ENCODE measurements at places on chromosomes 2 and 18. TPM values are rescaled to one million over a fixed set of nuclear protein-coding genes. Genes with fewer than 3 reads are reported as not detected.
A peak's percentile ranks its signal among the peaks of the same experiment; 100 is the strongest.

DNA sequence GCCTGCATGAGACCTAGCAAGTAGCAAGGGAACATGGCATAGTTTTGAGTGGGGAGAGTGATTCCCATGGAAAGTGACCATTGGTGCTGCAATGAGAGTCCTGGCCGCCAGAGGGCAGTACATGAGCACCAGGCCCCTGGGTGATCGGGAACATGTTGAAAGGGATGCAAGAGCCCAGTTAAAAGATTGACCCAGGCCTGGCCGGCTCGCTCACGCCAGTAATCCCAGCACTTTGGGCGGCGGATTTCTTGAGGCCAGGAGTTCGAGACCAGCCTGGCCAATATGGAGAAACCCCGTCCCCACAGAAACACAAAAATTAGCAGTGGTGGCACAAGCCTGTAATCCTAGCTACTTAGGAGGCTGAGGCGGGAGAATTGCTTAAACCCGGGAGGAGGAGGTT, 22.2 kb downstream of the FAP start:
- no peaks in the 10 kb centered on the region for H3K36me3 ChIP-seq
- peaks cover 21% of the 10 kb centered on the region for H3K27me3 ChIP-seq
- no peak overlapping the region for H3K4me3 ChIP-seq
- no peaks in the 10 kb centered on the region for H3K4me1 ChIP-seq

FSIP2 gene
- not detected for total RNA-seq

GRCh38 chr18:79918615-79919011, 32.8 kb downstream of the SLC66A2 start:
- peaks cover 36% of the 10 kb centered on the region for H3K36me3 ChIP-seq
- H3K4me3 ChIP-seq = no peak overlapping the region

DNA sequence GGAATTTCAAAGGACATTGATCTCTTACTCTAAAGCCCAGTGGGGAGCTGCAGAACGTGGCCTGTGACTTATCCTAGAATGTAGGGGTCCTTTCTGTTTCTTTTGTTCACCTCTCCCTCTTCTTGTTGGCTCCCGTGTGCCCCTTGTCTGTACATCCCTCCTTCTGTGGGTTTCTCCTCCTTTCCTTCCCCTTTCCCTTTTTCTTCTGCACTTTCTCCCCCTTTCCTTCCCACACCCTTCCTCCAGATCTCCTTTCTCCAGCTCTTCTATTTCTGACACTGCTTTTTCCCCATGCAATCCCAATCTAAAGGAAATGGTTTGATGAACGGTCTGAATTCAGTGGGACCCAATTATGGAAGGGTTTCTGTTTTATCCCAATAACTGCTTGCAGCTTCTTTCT, 35.5 kb upstream of the MAPRE3 start:
- H3K27ac ChIP-seq = no peak overlapping the region
- peaks cover 11% of the 10 kb centered on the region for H3K27me3 ChIP-seq
- no peaks in the 10 kb centered on the region for H3K4me1 ChIP-seq
- H3K36me3 ChIP-seq = no peaks in the 10 kb centered on the region

DNA sequence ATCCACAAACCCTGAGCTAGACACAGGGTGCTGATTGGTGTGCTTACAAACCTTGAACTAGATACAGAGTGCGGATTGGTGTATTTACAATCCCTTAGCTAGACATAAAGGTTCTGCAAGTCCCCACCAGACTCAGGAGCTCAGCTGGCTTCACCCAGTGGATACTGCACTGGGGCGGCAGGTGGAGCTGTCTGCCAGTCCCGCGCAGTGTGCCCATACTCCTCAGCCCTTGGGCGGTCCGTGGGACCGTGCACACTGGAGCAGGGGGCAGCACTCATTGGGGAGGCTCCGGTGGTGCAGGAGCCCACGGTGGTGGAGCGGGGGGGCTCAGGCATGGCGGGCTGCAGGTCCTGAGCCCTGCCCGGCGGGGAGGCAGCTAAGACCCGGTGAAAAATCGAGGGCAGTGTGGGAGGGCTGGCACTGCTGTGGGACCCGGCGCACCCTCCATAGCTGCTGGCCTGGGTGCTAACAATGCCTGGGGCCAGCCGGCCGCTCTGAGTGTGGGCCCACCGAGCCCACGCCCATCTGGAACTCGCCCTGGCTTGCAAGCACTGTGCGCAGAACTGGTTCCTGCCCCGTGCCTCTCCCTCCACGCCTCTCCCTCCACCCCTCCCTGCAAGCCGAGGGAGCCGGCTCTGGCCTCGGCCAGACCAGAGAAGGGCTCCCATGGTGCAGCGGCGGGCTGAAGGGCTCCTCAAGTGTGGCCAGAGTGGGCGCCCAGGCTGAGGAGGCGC, 75.6 kb downstream of the MOB4 start:
- no peak overlapping the region for H3K27ac ChIP-seq
- H3K36me3 ChIP-seq = no peaks in the 10 kb centered on the region
- no peaks in the 10 kb centered on the region for H3K4me1 ChIP-seq
- DNase-seq = no peak
- H3K27me3 ChIP-seq = peaks cover 15% of the 10 kb centered on the region

HAAO gene
- total RNA-seq = 0.18 TPM

DNA sequence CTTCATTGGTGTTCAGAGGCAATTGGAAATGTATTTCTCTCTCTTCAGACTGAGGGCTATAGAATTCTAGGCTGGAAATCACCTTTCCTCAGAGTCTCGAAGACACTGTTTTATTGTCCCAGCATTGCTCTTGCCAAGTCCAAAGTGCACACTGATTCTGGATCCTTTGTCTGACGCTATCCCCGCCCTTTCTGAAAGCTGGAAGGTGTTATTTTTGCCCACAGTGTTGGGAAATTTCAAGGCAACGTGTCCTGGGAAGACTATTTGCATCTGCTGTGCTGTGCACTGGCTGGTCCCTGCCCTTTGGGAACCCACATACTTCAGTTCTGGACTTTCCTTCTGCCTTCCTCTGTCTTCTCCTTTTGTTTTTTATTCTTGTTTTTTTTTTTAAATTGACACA, 190.8 kb downstream of the SH3BP4 start:
- no peak overlapping the region for H3K4me3 ChIP-seq
- H3K27me3 ChIP-seq = peaks cover 7% of the 10 kb centered on the region
- no peak overlapping the region for H3K27ac ChIP-seq
- no peaks in the 10 kb centered on the region for H3K4me1 ChIP-seq
- no peak for DNase-seq

- H3K36me3 ChIP-seq = no peaks in the 10 kb centered on the region
- no peak overlapping the region for H3K4me3 ChIP-seq
Measured at GRCh38 chr2:173843526-173843925, 121.6 kb downstream of the SP3 start.

DNA sequence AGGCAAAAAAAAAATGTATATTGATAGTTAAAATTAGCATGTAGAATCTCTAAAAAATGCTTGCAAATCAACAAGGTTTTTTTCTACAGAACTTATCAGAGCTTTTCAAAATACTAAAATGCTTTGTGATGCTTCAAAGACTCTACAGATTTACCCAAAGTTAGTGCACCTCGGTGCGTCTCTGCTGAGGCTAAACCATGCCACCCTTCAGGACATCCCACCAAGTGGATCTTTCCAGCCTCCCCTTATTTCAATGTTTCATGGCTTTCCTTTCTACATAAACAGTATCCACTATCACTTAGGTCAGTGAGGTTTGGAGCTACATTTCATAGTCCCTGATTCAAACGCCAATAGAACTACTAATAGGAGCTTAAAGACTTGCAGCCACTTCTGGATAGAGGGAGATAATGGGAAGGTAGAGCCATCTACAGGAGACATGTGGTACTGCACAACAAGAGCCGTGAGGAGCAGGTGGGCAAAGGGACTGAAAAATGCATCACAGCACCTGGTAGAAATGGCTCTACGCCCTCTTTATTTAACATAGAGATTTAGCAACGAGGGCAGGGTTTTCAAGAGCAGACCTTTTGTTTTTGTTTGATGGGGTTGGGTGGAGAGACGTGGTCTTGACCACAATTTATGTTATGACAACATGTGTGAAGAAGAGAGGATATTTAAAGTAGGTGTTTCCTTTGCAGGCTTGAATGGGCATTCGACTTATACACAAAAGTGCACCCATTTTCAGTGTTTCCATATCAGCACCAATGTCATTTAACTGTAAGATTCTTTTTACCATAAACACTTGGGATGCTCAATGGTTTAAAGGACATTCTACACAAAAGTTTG, 56.1 kb upstream of the SLC35G4 start:
- no peaks in the 10 kb centered on the region for H3K36me3 ChIP-seq
- DNase-seq = peak; percentile 20
- H3K27ac ChIP-seq = no peak overlapping the region
- H3K4me1 ChIP-seq = no peaks in the 10 kb centered on the region

DNA sequence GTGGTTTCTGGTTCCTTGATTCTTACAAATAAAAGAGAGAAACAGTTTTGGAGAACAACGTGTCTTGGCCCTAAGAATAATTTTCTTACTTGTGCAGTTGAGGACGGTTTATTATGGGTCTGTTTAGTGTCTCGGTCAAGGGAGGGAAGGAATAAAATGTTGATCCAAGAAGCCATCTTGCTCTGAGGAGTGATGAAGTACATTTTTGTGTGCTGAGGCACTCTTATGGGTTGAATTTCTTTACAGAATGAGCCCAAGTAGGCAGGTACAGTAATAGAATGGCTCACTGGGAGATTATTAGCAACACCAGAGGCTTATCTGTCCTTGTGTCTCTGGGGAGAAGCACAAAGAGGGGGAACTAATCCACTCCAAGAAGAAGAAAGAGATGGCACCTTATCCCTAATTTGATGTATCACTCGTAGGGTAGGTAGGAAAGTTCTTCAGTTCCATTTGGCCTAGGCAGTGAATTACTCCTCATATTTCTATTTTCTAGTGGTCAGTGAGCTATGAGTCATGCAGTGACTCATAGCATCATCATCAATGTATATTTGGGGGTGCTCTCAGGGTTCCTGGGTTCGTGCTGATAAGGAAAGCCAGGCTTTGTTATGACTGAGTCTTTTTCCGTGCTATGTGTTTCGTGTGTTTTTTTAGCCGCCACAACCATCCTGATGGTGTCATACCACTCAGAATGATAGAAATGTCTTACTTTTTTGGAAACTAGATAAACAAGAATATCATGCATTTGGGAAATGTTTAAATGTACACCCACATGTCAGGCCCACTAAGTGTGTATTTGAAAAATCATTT, 250.1 kb upstream of the CTAGE1 start:
- no peak overlapping the region for H3K4me3 ChIP-seq
- H3K36me3 ChIP-seq = no peaks in the 10 kb centered on the region
- H3K4me1 ChIP-seq = no peaks in the 10 kb centered on the region
- DNase-seq = no peak
- H3K27ac ChIP-seq = no peak overlapping the region
- H3K27me3 ChIP-seq = no peaks in the 10 kb centered on the region

GRCh38 chr2:144452169-144452988, 67.5 kb downstream of the ZEB2 start:
- no peak overlapping the region for H3K27ac ChIP-seq
- H3K4me3 ChIP-seq = peak overlapping the region; percentile 3
- H3K4me1 ChIP-seq = peaks cover 54% of the 10 kb centered on the region
- peaks cover under 1% of the 10 kb centered on the region for H3K36me3 ChIP-seq
- no peaks in the 10 kb centered on the region for H3K27me3 ChIP-seq
- DNase-seq = no peak

DNA sequence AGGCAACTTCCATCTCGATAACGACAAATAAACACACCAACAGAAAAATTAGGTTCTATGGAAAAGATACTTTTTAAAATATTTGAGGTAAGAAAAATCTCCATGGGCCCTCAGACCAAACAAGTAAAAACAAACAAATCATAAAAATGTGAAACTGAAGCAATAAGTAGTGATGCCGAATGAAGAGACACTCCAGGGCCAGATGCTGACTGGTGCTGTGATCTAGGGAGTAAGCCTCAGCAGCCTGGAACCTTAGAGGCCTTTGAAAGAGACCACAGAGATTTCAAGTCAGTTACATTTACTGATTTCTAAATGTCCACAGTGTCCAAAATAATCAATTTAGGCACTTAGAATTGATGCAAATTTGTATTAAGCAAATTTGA, 1144.7 kb downstream of the CNTNAP5 start:
- DNase-seq = no peak
- no peak overlapping the region for H3K4me3 ChIP-seq
- H3K27me3 ChIP-seq = no peaks in the 10 kb centered on the region
- H3K36me3 ChIP-seq = no peaks in the 10 kb centered on the region
- no peaks in the 10 kb centered on the region for H3K4me1 ChIP-seq
- no peak overlapping the region for H3K27ac ChIP-seq

- H3K36me3 ChIP-seq = no peaks in the 10 kb centered on the region
- H3K4me1 ChIP-seq = no peaks in the 10 kb centered on the region
- H3K27ac ChIP-seq = no peak overlapping the region
- no peak overlapping the region for H3K4me3 ChIP-seq
Measured at GRCh38 chr2:17162713-17163112, 355.5 kb downstream of the RAD51AP2 start.

GLB1L gene
- 6.2 TPM for total RNA-seq

GRCh38 chr2:74571058-74571457, 16.5 kb downstream of the DOK1 start:
- DNase-seq = no peak
- no peak overlapping the region for H3K4me3 ChIP-seq
- peaks cover 2% of the 10 kb centered on the region for H3K36me3 ChIP-seq
- H3K27me3 ChIP-seq = no peaks in the 10 kb centered on the region
- H3K27ac ChIP-seq = no peak overlapping the region

DNA sequence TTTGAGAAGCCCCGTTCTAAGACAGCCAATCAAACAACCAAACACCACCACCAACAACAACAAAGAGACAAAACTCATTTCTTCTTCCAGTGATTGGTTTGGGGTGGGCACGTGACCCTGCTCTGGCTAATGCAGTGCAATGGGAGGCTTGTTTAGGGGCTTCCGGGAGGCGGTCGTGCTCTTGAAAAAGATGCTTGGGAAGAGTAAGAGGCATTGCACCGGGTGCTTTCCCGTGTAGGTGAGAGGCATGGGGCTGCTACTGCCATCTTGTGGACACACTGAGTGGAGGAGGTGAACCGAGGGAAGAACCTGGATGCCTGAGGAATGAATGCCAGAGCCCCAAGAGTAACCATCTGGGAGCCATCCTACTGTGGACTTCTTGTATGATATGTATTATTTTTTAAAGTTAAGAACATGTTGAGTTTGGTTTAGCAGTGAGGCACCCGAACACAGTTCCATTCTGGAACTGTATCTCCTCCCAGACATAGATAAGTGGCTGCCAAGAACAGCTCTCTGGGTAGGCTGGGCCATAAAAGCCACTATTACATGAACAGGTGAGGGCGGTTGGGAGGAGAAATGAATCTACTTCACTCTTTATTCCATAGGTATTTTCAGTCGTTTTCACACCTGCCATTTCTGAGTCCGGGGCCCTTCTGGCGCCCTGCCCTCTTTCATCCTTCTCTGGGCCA, 19.1 kb upstream of the ARHGAP25 start:
- DNase-seq = peak; percentile 58
- H3K27ac ChIP-seq = peak overlapping the region; percentile 89
- no peak overlapping the region for H3K4me3 ChIP-seq
- H3K36me3 ChIP-seq = peaks cover 2% of the 10 kb centered on the region
- H3K4me1 ChIP-seq = peaks cover 85% of the 10 kb centered on the region

Measured in activated CD4-positive, alpha-beta memory T cell treated with anti-CD3 and anti-CD28 coated beads, Interleukin-2, amount 10 ng/mL, durations not matched to agents 7 days and 5 days (primary cell).